ENCODE measurements at places on chromosomes 16 and 17. TPM values are rescaled to one million over a fixed set of nuclear protein-coding genes. Genes with fewer than 3 reads are reported as not detected.

The BRIP1 gene
- total RNA-seq: 18.2 TPM

The PRAC2 gene
- total RNA-seq: not detected

The ALOX12 gene
- total RNA-seq: not detected

The MRM1 gene
- 22.7 TPM for total RNA-seq

The KLHL10 gene
- not detected for total RNA-seq

The CLEC10A gene
- not detected for total RNA-seq
